LHCN-M2 (cell line): ENCODE measurements at places on chromosomes 12 and 14. TPM values are rescaled to one million over a fixed set of nuclear protein-coding genes. Genes with fewer than 3 reads are reported as not detected.

DNA sequence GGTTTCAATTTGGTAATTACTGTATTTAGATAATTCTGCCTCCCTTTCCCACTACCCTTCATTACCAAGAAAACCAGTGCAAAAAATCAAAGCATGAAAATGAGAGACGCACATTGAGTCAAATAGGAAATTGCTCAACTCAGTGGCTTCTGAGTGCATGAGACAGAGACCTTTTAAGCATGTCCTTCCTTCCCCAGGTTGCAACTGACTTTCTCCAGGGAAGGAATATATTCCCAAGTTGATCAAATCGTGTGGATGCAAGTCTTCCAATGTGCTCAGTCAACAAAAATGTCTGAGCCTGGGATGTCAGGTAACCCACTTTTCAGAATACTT, 12.9 kb downstream of the BMP4 start:
- no peak for DNase-seq

TOMM20L gene
- total RNA-seq, result not detected in 2 replicates

DNA sequence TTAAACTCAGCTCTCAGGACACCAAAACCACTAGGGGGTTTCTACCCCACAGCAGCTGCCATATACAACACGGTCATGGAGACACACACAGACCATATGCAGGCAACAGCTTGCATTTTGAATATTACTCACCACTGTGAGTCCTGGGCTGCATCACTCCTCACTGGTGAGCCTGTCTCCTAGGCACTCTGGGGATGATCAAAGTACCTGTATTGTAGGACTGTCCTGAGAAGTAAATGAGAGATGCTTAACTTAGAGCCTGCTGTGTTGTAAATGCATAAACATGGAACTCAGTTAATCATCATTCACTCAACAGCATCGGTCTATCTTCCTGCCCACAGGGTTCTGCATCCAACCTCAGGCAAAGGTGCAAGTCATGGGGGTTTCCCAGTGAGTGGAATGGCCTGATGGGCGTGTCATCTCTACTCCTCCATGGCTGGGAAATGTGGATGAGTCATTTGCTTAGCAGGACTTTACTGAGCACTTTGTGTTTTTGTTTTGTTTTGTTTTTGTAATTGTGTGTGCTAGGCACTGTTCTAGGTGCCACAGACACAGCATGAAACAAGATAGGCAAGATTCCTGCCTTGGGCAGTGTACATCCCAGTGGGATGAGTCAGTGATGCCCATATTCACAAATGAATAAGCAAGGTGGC, 1141.2 kb upstream of the TMEM132C start:
- peak; percentile 94 for DNase-seq

- peak; percentile 89 for DNase-seq
These were observed 15.1 kb downstream of the NUAK1 start for GRCh38 chr12:106123551-106124081.

- no peak for DNase-seq
These were observed 38.2 kb downstream of the SERPINA3 start for GRCh38 chr14:94650444-94650775.

SYCP3 gene
- total RNA-seq, result 0.34 TPM in 1 of 2 replicates, not detected in the other

- DNase-seq, result no peak
These were observed 564.0 kb downstream of the RPL10L start for GRCh38 chr14:46087604-46088003.

DDX51 gene
- total RNA-seq, result 5.6 and 7.5 TPM in 2 replicates

DNA sequence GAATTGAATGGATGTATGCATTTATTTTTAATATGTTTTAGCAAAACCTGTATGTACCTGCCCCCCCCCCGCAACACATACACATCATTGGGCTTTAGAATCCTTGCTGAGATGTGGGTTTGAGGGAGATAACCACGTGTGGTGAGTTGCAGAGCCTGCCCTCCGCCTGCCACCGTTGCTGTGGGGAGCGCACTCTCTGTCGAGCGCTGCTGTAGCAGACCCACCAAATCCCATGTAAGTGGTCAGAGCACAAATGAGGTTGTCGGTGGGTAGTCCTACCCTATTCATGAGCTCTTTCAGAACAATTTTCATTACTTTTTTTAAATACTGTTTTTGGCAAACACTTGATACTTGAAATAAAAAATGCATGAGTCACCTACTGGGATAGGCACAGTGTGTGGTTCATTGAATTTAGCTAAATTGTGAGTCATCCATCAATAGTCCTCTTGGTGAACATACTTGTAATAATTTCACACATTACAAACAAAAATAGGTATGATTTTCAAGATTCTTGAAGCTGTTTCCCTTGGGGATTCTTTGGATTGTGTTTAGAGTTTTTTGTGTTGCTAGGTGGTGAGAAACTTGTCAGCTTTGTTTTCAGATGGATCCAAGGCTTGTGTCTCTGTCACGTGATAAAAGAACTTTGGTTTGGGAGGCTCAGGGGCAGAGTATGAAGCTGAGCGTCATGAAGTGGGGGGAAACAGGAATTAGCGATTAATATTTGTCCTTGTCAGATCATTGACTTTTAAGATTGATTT, 107.6 kb downstream of the PTCSC3 start:
- DNase-seq, result peak; percentile 35

DNA sequence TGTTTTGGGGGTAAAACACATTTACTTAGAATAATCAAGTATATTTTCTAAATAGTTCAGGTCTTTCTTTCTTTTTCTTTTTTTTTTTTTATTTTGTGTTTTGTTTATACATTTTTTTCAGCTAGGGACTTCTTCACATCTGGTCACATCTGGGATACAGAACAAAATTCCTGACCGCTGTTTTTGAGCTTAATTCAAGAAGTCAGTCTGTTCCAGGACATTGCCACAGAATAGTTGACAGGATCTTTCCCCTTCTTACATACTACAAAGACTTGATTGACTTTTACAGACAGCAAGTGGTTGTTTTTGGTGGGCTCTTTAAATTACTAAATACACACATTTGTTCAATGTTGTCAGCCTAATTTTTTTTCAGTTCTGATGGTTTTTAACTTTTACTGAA, 41.8 kb upstream of the DCN start:
- no peak for DNase-seq

DNA sequence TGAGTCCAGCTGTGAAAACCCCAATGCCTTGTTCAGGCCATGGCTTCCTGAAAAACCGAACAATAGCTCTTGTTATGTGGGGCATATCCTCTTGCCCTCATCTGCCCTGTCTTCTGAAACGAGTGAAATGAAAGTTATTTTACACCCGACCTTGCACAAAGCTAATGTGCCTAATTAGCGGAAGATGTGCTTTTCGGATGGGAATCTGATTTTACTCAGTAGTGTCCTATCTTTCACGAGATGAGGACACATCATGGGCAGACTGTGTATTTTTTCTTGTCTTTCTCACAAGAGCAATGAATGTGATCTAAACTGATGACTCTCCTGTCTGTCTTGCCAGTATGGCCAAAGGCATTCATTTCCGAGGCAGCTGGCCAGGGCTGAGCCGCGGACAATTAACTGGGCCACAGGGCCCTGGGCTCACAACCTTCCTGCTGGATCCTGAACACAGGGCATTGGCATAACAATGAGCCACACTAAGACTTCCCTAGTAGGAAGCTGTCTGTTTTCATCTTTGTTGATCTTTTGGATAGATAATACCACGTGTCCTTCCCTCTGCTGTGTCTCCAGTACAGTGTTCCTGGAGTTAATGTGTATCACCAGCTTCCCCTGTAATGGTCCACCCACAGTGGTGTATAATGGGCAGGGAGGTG, 86.0 kb upstream of the HIF1A start:
- peak; percentile 86 for DNase-seq

GPR84 gene
- total RNA-seq, result not detected in 2 replicates
